Ecto neural progenitor cell (in vitro differentiated cells): ENCODE measurements at places on chromosomes 1 and 21.

DNA sequence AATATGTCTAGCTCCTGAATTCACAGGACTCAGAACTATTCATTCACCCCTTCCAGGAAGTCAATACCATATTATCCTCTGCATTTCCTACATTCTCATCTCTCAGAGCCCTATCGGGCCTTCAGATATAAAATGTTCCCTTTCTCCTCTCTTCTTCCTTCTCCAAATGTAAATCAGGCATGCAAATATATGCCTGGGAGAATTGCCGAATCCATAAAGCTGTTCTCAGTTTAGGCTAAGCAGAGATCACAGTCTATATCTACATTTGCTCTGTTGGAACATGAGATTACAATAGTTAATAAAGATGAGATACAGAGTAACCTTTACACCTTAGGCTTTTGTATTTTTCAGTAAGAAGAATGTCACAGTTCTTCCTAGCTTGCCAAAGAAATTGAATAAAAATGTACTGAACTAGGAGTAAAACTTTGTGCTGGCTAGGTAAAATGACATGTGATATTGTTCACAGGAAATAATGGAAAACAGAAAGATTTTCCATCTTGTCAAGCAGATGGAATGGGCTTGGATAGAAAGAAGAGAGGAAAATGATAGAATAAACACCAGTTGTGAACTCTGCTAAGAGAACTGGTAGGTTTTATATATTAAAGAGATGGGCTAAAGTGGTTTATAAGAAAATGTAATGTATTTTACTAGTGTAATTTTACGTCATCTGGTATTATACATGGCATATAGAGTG lies 161.5 kb downstream of the NRIP1 start:
- DNase-seq, result no peak

DNA sequence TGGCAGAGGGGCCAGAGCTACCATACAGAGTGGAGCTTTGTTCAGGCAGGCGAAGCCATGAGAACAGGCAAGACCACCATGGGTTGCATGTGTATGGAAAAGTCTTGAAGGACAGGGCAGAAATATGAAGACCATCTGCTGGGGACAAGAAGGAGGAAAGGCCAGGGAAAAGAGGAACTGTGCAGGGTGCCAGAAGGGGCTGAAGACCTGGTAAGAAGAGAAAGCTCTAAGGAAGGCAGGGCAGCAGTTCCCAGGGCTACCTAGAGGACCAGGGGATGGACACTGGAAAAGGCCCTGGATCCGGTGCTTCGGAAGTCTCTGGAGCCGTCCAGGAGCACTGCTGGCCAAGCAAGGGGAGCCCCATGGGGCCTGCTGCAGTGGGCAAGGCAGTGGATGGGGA lies 43.4 kb downstream of the PKP1 start:
- no peak for DNase-seq

GRCh38 chr21:32728456-32728839 lies 635 bp upstream of the SYNJ1 start:
- DNase-seq, result no peak

DNA sequence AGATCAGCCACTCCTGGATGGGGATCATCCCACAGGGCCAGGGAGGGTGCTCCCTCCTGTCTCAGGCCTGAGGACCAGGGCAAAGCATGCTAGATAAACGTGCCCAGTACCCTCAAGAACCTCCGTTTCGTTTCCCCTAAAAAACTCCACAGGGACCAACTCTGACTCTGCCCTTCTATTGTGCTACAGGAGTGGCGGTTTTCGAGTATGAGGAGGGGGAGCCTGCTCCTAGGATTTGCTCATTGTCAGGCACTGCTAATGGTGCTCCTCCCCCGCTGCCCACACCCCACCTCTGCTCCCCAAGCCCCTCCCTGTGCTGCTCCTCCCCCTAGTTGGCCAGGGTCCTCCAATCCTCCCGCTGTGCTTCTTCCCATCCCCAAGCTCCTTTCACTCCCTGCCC lies 32.0 kb downstream of the PGBD5 start:
- no peak for DNase-seq

GRCh38 chr1:194233069-194233468 lies 1046.7 kb upstream of the B3GALT2 start:
- DNase-seq, result no peak

- DNase-seq, result no peak
Measured at GRCh38 chr1:89719502-89720306, 86.8 kb downstream of the LRRC8C start.

DNA sequence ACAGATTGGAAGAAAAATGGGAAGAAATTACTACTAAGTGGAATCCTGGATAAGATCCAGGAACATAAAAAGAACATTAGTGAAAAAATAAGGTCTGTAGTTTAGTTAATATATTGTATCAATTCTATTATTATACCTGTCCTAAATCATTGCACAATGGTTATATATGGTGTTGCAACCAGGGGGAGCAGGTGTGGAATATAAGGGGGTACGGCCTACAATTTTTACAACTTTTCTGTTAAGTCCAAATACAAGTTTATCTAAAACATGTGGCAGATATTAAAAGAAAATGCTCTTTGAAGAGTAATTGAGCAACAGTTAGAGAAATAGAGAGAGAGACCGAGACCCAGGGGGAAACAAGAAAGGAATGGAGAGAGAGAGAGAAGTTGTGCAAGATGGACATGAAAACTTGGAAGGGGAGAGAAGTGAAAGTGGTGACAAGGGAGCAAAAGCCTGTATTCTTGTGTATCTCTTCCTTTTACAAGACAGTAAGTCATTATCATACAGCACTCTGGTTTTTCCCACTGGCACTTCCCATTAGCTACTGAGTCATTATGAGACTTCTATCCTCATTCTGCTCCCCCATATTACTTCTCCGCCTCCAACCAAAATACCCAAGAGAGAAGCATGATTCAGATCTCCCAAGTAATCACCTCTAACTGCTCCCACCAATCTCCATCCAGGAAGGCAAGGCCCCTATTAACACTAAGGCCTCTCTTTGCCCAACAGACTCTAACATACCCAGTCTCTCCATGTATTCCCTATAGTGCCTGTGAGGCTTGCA lies 22.3 kb upstream of the TRAF3IP3 start:
- no peak for DNase-seq

GRCh38 chr1:192846950-192847349 lies 38.1 kb downstream of the RGS2 start:
- no peak for DNase-seq

- no peak for DNase-seq
Measured at GRCh38 chr1:221782970-221783369, 41.1 kb upstream of the DUSP10 start.

DNA sequence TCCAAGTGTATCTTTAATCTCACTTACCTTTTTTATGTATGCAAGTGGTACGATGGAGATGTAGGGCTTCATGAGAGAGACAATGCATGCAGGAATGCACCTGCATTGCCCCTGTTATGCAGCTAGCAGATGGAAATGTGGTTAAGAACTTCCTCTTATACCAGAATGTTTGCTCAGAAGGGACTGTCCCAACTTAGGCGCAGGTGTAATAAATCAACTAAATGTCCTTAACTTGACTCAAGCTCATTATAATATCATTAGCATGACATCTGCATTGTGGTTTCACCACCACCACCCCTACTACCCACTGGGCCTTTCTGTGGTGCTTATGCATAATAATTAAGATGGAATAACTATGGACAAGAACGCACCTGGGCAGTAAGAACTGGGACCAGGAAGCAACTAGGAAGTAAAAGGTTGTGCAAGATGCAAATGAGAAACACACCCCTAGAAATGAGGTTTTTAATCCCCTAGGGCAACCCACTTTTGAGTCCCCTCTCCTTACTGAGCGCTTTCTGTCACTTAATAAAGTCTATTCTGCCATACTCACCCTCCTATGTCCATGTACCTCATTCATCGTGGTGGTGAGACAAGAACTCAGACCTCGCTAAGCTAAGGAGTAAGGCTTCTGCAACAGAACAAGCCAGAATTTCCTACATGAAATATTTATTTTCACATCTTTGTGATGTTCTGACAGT lies 1103.3 kb upstream of the B3GALT2 start:
- DNase-seq, result no peak

DNA sequence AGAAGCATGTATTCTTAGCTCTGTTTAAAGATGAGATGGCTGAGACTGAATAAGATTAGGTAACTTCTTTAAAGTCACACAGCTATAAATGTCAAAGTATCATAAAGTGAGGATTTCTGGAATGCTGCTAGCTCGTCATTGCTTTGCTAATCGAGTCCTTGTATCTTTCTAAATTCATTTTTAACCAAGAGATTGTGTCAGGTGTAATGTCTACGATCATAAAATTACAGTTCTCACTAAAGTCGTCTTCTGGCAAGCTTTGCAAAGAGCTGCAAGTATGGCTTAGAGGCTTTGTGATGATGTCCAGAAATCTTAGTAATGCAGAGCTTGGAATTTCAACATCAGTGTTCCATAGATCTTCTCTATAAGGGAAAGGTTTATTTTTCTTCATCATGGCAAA lies 569.8 kb downstream of the LMO4 start:
- DNase-seq, result no peak

GRCh38 chr1:160030657-160031364 lies 979 bp downstream of the PIGM start:
- DNase-seq, result no peak

DNA sequence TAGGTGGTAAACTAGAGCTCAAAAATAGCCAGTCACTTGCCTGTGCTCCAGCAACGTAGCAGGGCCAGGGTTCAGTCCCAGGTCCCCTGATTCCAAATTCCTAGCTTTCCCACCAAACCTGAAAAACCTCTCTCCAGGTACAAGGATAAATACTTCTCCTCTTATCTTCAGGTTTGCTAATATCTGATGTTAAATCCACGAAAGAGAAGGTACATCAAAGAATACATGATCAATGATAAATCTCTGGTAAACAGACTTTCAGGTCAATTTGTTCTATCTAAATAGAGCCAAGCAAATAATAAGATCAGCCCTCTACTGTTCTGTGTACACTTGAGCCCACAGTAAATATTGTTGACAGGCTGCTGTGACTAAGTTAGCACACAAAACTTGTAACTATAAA lies 52.1 kb upstream of the AKT3 start:
- DNase-seq, result no peak

- no peak for DNase-seq
Measured at GRCh38 chr1:170967042-170967910, 31.9 kb downstream of the MROH9 start.

DNA sequence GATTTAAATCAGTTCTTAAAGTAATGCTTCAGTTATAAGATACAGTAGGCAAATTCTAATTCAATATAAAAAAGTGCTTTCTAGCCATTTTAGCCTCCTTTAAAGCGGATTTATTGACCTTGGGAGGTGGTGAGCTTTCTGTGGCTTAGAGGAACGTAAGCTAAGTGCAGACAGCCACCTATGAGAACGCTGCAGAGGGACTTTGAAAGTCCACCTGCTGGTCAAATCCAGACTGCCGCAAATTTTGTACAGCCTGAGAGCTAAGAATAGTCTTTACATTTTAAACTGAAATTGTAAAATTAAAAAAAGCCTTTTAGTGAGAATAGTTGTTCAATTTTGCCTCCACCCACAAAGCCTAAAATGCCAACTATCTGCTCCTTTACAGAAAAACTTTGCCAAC lies 67.0 kb upstream of the SSX2IP start:
- DNase-seq, result no peak

- no peak for DNase-seq
Measured at GRCh38 chr1:222373216-222373615, 174.7 kb downstream of the HHIPL2 start.

DNA sequence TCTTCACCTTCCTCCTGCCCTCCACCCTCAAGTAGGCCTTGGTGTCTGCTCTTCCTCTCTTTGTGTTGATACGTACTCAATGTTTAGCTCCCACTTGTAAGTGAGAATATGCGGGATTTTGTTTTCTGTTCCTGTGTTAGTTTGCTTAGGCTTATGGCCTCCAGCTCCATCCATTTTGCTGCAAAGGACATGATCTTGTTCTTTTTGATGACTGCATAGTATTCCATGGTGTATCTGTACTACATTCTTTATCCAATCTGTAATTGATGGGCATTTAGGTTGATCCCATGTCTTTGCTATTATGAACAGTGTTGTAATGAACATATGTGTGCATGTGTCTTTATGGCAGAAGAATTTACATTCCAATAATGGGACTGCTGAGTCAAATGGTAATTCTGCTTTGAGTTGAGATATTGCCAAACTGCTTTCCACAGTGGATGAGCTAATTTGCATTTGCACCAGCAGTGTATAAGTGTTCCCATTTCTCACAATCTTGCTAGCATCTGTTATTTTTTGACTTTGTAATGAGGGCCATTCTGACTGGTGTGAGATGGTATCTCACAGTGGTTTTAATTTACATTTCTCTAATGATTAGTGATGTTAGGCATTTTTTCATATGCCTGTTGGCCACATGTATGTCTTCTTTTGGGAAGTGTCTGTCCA lies 272.7 kb downstream of the SDCCAG8 start:
- no peak for DNase-seq

GRCh38 chr1:46530791-46531409 lies 20.5 kb downstream of the KNCN start:
- DNase-seq, result no peak

DNA sequence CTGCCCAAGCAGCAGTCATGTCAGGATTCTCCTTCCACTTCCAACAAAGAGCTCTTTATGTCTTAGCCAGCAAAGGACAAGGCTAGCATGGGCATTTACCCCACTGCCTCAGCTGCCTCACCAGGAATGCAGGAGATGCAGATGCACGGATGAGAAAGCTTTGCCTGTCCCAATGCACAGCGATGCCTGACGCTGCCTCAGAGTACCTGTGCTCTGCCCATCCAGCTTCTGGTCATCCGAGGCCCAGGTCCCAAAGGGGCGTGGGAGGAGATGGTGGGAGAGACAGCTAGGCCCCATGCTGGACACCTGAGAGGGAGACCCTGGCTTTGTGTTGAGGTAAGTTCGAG lies 59.0 kb downstream of the IRF2BP2 start:
- no peak for DNase-seq

- DNase-seq, result no peak
Measured at GRCh38 chr1:226919995-226920394, 20.1 kb upstream of the COQ8A start.
